ENCODE measurements at places on chromosomes 1 and 21. TPM values are rescaled to one million over a fixed set of nuclear protein-coding genes. Genes with fewer than 3 reads are reported as not detected.

Gene CASZ1
- 7.8 TPM for total RNA-seq

Gene HEYL
- total RNA-seq, result not detected

Gene GBP6
- total RNA-seq, result 4.7 TPM

Gene KRTAP12-3
- total RNA-seq, result not detected

Gene UMODL1
- total RNA-seq, result not detected

Gene CEP85
- 9.4 TPM for total RNA-seq

Gene ELF3
- 277 TPM for total RNA-seq

Gene CELSR2
- total RNA-seq, result 8.5 TPM
